ENCODE measurements at places on chromosomes 2 and 18.

- no peaks in the 10 kb centered on the region for H3K4me1 ChIP-seq
- no peaks in the 10 kb centered on the region for H3K36me3 ChIP-seq
- DNase-seq: no peak
- no peak overlapping the region for H3K27ac ChIP-seq
- no peaks in the 10 kb centered on the region for H3K27me3 ChIP-seq
These were observed 185.2 kb downstream of the SOX11 start for GRCh38 chr2:5877360-5877759.

GRCh38 chr18:63187791-63188460 is 131.6 kb downstream of the BCL2 start:
- H3K4me1 ChIP-seq: peaks cover 38% of the 10 kb centered on the region
- H3K36me3 ChIP-seq: no peaks in the 10 kb centered on the region
- H3K27me3 ChIP-seq: no peaks in the 10 kb centered on the region
- no peak overlapping the region for H3K27ac ChIP-seq
- no peak for DNase-seq

DNA sequence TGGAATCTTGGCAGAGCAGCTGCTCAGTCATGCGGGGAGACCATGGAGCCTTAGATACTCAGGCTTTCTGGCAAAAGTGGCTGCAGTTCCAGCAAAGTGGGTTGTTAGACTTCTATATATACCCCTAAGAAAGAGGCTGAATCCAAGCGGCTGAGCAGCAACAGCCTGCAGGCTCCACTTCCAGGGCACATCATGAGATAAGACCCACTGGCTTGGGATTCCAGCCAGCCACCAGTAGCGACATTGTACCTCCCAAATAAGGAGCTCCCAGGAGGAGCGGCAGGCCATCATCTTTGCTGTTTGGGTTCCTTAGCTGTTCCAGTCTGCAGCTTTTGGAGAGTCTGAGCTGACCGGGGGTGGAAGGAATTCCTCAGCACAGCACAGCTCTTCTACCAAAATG is 150.3 kb upstream of the ST6GAL2 start:
- H3K27ac ChIP-seq: no peak overlapping the region
- H3K36me3 ChIP-seq: no peaks in the 10 kb centered on the region
- no peak for DNase-seq
- H3K4me3 ChIP-seq: no peak overlapping the region

DNA sequence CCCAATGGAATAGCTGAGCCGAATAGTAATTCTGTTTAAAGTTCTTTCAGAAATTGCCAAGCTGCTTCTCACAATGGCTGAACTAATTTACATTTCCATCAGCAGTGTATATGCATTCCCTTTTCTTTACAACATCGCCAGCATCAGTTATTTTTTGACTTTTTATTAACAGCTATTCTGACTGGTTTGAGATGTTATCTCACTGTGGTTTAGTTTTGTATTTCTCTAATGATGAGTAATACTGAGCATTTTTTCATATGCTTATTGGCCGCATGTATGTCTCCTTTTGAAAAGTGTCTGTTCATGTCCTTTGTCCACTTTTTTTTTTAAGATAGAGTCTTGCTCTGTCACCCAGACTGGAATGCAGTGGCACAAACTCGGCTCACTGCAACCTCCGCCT is 100.7 kb downstream of the C2orf74 start:
- no peak overlapping the region for H3K27ac ChIP-seq
- H3K27me3 ChIP-seq: no peaks in the 10 kb centered on the region
- H3K4me1 ChIP-seq: no peaks in the 10 kb centered on the region
- H3K4me3 ChIP-seq: no peak overlapping the region
- H3K36me3 ChIP-seq: peaks cover 3% of the 10 kb centered on the region

DNA sequence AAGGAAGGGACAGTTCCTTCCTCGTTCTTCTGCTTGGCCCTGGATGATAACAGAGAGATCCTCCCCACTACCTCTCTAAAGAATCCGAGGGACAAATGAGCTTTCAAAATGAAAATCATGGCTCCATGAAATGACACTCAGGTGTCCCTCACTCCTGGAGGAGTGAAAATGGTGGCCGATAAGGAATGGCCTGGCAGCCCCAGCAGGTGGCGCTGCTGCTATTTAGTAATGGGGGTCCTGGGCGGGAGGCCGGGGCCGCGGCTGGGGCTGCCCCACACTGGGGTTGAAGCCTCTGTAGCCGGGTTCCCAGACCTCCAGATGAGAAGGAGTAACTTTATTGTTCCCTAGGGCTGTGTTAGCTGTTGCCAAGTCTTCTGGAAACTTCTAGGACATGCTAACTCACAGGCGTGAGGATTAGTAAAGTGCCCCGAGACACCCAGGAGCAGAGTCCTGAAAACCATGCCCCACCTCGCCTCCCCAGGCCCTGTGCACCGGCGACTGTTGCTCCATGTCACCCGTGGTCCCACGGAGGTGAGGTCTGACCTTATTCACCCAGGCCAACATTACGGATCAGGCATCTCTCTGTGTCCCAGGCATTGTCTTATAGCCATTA is 138.0 kb downstream of the CTIF start:
- H3K4me1 ChIP-seq: no peaks in the 10 kb centered on the region
- peak; percentile 73 for DNase-seq
- no peak overlapping the region for H3K27ac ChIP-seq
- H3K27me3 ChIP-seq: no peaks in the 10 kb centered on the region
- H3K4me3 ChIP-seq: no peak overlapping the region

GRCh38 chr2:99970292-99970868 is 172.0 kb downstream of the AFF3 start:
- no peaks in the 10 kb centered on the region for H3K36me3 ChIP-seq
- no peaks in the 10 kb centered on the region for H3K4me1 ChIP-seq
- no peak for DNase-seq

DNA sequence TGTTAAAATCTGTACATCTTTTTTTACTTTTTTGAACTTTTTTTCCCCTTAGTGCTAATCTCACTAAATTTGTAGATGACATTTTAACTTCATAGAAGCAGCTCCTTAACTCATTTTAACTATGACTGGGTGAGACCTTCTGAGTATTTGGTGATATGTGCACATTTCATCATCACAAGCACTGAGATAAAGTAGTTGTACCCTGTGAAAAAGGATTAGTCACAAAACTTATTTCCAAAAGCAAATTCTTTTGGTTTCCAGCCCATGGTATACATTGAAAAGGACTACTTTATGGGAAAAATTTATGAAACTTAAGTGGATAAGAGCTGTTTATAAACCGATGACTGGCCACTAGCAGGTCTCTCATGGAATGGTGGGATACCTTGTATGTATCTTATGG is 581.5 kb downstream of the PLCL1 start:
- no peaks in the 10 kb centered on the region for H3K4me1 ChIP-seq
- no peaks in the 10 kb centered on the region for H3K27me3 ChIP-seq
- H3K4me3 ChIP-seq: no peak overlapping the region
- DNase-seq: no peak
- H3K27ac ChIP-seq: no peak overlapping the region

DNA sequence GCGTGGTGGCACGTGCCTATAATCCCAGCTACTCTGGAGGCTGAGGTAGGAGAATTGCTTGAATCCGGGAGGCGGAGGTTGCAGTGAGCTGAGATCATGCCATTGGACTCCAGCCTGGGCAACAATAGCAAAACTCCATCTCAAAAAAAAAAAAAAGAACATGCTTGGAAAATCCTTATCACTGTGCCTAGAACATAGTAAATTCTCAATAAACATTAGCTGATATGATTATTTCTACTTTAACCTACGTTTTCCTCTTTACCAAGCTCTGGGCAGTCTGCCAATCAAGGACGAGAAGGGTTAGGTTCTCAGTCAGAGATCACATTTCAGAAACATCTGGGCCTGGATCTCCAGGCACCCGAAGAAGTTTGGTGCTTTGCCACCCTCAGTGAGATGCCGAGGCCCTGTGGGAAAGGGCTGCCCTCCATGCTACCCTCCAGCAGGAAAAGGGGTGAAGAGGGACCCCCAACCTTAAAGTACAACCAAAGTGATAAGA is 107.7 kb downstream of the BCL11A start:
- no peaks in the 10 kb centered on the region for H3K36me3 ChIP-seq
- H3K27ac ChIP-seq: no peak overlapping the region
- DNase-seq: no peak

DNA sequence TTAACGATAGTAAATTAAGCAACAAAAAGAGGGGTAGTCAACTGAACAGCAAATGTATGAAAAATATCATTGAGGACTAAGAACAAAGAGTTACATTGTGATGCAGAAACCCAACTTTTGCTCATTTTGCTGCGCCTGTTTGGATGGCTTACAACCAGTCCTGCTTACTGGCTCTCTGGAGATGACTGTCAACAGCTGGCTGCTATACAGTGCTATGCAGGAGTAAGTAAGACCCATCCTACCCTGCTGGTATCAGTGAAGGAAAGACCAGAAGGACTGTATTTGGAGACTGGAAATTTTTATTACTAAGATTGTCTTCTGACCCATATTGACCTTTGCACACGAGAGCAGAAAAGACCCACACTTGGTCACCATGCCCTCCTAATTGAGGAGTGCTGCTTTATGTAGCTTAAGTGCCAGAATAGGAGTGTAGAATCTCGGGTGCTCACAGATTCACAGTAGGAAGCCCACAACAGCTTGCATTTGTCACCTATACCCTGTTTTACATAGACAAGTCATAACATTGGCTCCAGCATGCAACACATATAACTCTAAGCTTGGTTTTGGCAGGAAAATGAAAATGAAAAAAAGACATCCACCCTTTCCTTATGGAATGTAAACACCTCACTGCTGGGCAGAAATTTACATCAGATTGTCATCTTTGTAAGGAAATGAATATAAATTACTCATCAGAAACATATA is 1915.0 kb upstream of the CELF4 start:
- H3K36me3 ChIP-seq: no peaks in the 10 kb centered on the region
- no peaks in the 10 kb centered on the region for H3K4me1 ChIP-seq
- H3K27ac ChIP-seq: no peak overlapping the region
- no peak for DNase-seq
- H3K4me3 ChIP-seq: no peak overlapping the region
- H3K27me3 ChIP-seq: no peaks in the 10 kb centered on the region

DNA sequence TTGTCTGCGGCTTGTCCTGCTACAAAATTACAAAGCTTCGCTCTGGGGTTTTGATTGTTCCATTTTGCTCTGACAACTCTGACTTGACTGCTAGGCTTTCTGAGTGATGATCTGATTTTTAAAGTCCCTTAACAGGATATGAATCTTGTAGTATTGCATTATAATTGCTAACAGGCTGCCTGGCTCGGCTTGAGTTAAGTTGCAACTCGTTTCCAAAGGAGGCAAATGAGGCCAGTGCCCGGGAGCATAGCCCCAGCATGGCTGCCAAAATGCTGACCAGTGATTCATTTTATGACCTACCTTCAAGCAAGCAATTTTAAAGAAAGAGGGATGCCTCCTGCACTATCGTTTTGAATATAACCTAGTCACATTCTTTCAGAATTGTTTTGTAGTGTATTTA is 135.4 kb downstream of the COL6A3 start:
- no peaks in the 10 kb centered on the region for H3K36me3 ChIP-seq
- H3K4me3 ChIP-seq: no peak overlapping the region
- DNase-seq: no peak
- no peak overlapping the region for H3K27ac ChIP-seq
- H3K4me1 ChIP-seq: no peaks in the 10 kb centered on the region

DNA sequence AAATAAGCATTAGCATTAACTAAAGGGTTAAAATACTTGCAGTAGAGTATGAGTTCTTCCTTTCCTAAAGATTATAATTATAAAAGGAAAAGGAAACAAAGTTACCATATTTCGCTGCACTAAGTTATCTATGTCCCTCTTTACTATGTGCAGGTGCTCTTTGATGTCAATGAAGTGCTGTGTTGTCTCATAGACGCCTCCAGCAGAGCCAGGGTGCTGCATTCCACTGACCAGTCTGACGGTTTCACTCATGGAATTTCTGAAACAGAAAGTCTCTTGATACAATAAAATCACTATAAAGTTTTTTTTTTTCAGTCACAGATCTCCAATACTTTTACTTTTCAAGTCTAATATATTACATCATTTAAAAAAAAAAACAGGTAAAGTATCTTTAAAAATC is 14.5 kb upstream of the CPLX4 start:
- no peak overlapping the region for H3K27ac ChIP-seq
- no peaks in the 10 kb centered on the region for H3K27me3 ChIP-seq
- H3K4me1 ChIP-seq: no peaks in the 10 kb centered on the region
- DNase-seq: no peak

- H3K4me3 ChIP-seq: no peak overlapping the region
- no peaks in the 10 kb centered on the region for H3K27me3 ChIP-seq
- H3K27ac ChIP-seq: no peak overlapping the region
- no peaks in the 10 kb centered on the region for H3K36me3 ChIP-seq
- no peaks in the 10 kb centered on the region for H3K4me1 ChIP-seq
These were observed 327.0 kb downstream of the ZNF516 start for GRCh38 chr18:76167845-76168621.

- H3K36me3 ChIP-seq: no peaks in the 10 kb centered on the region
- no peak overlapping the region for H3K27ac ChIP-seq
- H3K27me3 ChIP-seq: no peaks in the 10 kb centered on the region
- H3K4me3 ChIP-seq: no peak overlapping the region
- no peak for DNase-seq
- no peaks in the 10 kb centered on the region for H3K4me1 ChIP-seq
These were observed 364.7 kb downstream of the TXNL1 start for GRCh38 chr18:56273541-56274219.

DNA sequence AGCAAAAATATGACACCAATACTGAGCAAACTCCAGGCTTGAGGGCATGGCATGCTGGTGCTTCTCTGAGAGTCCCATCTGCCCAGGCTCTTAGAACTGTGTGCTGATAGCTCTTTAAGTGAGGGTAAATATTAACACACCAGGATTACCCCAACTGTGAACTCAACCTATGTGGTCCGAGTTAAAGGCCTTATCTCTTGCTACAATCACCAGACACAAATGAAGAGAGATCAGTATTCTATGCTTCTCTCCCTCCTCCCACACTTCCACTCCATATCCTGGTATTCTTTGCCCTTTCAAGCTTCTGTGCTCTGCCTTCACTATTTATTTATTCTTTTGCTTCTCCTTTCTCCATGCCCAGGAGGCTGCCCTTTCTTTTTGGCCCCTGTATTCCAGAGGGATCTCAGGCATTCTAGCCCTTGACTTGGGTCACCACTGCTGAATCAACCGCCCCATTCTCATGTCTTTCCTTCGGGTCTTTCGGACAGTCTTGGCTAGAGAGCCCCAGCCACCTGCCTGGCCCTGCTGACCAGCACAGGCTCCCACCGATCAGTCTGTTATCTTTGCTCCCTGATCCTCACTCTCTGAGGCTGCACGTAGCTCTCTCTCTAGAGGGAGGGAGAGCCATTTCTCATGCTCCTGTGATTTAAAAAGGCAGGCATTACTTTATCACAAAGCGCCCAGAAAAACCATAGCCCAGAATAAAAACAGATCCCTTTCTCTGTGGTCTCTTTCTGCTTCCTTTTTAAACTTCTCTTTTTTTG is 17.2 kb upstream of the HK2 start:
- no peak for DNase-seq
- no peaks in the 10 kb centered on the region for H3K36me3 ChIP-seq
- H3K4me1 ChIP-seq: no peaks in the 10 kb centered on the region
- H3K27me3 ChIP-seq: no peaks in the 10 kb centered on the region
- H3K27ac ChIP-seq: no peak overlapping the region
